ENCODE measurements at places on chromosomes 13 and 19. TPM values are rescaled to one million over a fixed set of nuclear protein-coding genes. Genes with fewer than 3 reads are reported as not detected.

The ONECUT3 gene
- total RNA-seq = not detected

The CEACAM16 gene
- total RNA-seq = 0.73 TPM

The FGF21 gene
- total RNA-seq = not detected

The OR7D2 gene
- total RNA-seq = 0.05 TPM

The RFXAP gene
- total RNA-seq = 7.3 TPM

The ERVK3-1 gene
- 47.4 TPM for total RNA-seq

The RFXANK gene
- total RNA-seq = 52.5 TPM

The KLK12 gene
- not detected for total RNA-seq

The PLA2G4C gene
- 1.4 TPM for total RNA-seq

The KIR3DL2 gene
- not detected for total RNA-seq
